ENCODE measurements at places on chromosomes 4 and X. TPM values are rescaled to one million over a fixed set of nuclear protein-coding genes. Genes with fewer than 3 reads are reported as not detected.

GRCh38 chr4:169260217-169260866 is 10.4 kb downstream of the SH3RF1 start:
- no peak overlapping the region for H3K27ac ChIP-seq
- no peak for DNase-seq
- peaks cover 26% of the 10 kb centered on the region for H3K4me1 ChIP-seq
- peaks cover 15% of the 10 kb centered on the region for H3K36me3 ChIP-seq

DNA sequence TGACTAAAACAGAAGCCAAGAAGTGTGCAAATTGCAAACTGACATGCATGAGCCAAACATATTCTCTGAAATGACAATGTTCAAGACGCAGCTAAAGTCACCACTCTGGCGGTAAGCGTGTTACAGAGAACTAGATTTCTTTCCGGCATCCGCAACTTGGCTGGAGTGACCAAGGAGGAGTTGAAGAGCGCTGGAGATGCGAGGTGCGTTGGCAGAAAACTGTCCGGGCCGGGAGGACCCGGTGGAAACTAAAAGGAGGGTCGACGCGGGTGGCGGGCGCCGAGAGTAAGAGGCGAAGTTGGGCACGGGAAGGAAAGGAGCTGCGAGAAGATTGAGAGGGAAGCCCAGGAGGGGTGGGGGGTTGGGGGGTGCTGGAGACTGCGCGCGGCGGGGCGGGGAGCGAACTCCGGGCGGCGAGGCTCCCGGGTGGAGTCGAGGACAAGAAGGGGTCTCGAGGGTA is 807 bp downstream of the SEL1L3 start:
- H3K27ac ChIP-seq, result peak overlapping the region; percentile 19
- H3K4me3 ChIP-seq, result peak overlapping the region; percentile 49
- peak; percentile 40 for DNase-seq
- no peaks in the 10 kb centered on the region for H3K27me3 ChIP-seq

- no peaks in the 10 kb centered on the region for H3K27me3 ChIP-seq
- no peak overlapping the region for H3K27ac ChIP-seq
- peak; percentile 80 for DNase-seq
- no peaks in the 10 kb centered on the region for H3K36me3 ChIP-seq
Observed at GRCh38 chrX:28847423-28847822, 260.2 kb downstream of the IL1RAPL1 start.

GRCh38 chr4:54165438-54165837 is 63.7 kb upstream of the PDGFRA start:
- peaks cover 8% of the 10 kb centered on the region for H3K4me1 ChIP-seq
- H3K36me3 ChIP-seq, result no peaks in the 10 kb centered on the region
- no peaks in the 10 kb centered on the region for H3K27me3 ChIP-seq
- no peak overlapping the region for H3K4me3 ChIP-seq
- peak overlapping the region; percentile 5 for H3K27ac ChIP-seq

GRCh38 chr4:122826553-122827257 is at the start of gene FGF2:
FGF2 (plus strand) TSS chr4:122826831; CDS start chr4:122827175, 344 bp downstream.
- H3K27me3 ChIP-seq, result no peaks in the 10 kb centered on the region
- H3K4me1 ChIP-seq, result peaks cover 14% of the 10 kb centered on the region
- peak within 1 kb of the TSS; percentile 96 for H3K27ac ChIP-seq

- no peak for DNase-seq
- H3K27ac ChIP-seq, result no peak overlapping the region
- no peak overlapping the region for H3K4me3 ChIP-seq
- H3K27me3 ChIP-seq, result no peaks in the 10 kb centered on the region
- no peaks in the 10 kb centered on the region for H3K4me1 ChIP-seq
- peaks cover 2% of the 10 kb centered on the region for H3K36me3 ChIP-seq
Observed at GRCh38 chr4:75698963-75699228, 25.5 kb upstream of the USO1 start.

DNA sequence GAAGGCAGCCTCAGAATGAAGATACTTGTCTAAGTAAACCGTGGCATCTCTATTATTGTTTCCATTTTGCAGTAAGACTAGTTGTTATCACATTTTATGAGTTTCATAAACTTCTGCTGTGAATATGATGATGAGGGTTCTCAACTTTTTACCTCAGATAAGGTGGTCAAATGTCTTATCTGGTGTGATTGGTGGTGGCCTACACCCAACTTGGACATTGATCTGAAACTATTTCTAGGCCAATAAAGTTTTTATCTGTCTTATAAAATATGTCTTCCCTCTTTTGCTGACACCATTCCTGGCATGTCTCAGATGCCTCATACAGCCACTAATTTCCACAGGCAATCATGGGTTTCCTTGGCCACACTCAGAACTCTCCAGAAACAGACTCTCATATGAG is 480.3 kb upstream of the NR3C2 start:
- H3K36me3 ChIP-seq, result no peaks in the 10 kb centered on the region
- H3K27ac ChIP-seq, result no peak overlapping the region
- no peak overlapping the region for H3K4me3 ChIP-seq
- DNase-seq, result no peak
- no peaks in the 10 kb centered on the region for H3K27me3 ChIP-seq
- no peaks in the 10 kb centered on the region for H3K4me1 ChIP-seq

DNA sequence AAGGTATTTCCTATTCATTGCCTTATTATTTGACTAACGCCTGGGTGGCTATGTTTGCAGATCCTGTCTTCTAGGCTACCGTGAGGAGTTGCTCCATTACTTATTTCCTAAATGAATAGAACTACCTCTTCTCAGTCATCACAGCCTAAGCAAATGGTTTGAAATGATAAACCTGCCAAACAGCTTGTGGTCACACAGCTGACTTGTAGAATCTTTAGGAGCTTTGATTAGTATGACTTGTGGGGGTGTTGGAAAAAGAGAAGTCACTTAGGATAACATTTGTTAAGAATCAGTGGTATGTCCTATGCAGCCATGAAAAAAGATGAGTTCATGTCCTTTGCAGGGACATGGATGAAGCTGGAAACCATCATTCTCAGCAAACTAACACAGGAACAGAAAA is 169.3 kb downstream of the PPARGC1A start:
- no peaks in the 10 kb centered on the region for H3K27me3 ChIP-seq
- H3K27ac ChIP-seq, result no peak overlapping the region
- no peaks in the 10 kb centered on the region for H3K36me3 ChIP-seq
- no peak overlapping the region for H3K4me3 ChIP-seq
- no peak for DNase-seq
- H3K4me1 ChIP-seq, result no peaks in the 10 kb centered on the region

GRCh38 chr4:156103311-156103710 is 149.6 kb upstream of the CTSO start:
- H3K36me3 ChIP-seq, result no peaks in the 10 kb centered on the region
- no peaks in the 10 kb centered on the region for H3K27me3 ChIP-seq
- DNase-seq, result no peak
- peaks cover 2% of the 10 kb centered on the region for H3K4me1 ChIP-seq

- no peaks in the 10 kb centered on the region for H3K4me1 ChIP-seq
- no peak for DNase-seq
- no peaks in the 10 kb centered on the region for H3K36me3 ChIP-seq
- no peak overlapping the region for H3K4me3 ChIP-seq
Observed at GRCh38 chrX:5341902-5342301, 886.8 kb downstream of the NLGN4X start.

- peak; percentile 33 for DNase-seq
- peaks cover 3% of the 10 kb centered on the region for H3K27me3 ChIP-seq
- H3K4me3 ChIP-seq, result no peak overlapping the region
- no peaks in the 10 kb centered on the region for H3K4me1 ChIP-seq
- H3K27ac ChIP-seq, result no peak overlapping the region
Observed at GRCh38 chr4:37970702-37971101, 10.5 kb downstream of the PTTG2 start.

DNA sequence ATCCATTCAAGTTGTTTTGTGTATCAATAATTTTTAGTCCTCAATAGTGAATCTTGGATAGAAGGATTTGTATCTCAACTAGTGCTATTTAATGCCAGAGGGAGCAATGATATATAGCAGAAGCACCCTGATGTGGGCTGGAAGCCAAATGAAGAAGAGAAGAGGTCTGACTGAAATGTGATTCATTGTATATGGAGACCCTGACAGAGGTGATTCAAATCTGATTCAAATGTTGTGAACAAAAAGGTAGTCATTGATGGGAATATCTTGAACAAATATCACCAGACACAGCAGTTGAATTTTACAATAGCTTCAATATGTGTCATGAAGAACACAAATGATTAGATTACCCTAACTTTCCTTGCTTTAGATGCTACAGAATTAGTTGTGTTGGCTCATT is 27.5 kb upstream of the SULT1B1 start:
- no peaks in the 10 kb centered on the region for H3K36me3 ChIP-seq
- peak; percentile 2 for DNase-seq
- H3K4me1 ChIP-seq, result no peaks in the 10 kb centered on the region
- H3K27me3 ChIP-seq, result no peaks in the 10 kb centered on the region

DNA sequence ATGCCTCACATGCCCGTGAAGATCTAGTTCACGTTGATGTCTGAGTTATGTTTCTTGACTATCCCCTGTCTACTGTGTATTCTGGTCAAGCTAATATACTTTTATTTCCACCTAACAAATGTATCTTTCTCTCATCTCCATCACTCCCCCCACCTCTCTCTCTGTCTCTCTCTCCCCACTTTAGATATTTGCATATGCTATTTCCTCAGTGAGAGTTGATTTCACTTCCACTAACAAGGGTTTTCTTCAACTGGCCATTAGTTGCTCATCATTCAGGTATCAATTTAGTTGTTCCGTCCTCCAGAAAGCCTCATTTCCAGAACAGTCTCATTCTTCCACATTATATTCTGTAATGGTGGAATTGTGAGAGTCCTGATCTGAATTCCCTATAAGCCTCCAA is 1777.8 kb upstream of the TENM3 start:
- H3K36me3 ChIP-seq, result no peaks in the 10 kb centered on the region
- no peak for DNase-seq
- no peak overlapping the region for H3K27ac ChIP-seq
- H3K4me1 ChIP-seq, result no peaks in the 10 kb centered on the region
- H3K4me3 ChIP-seq, result no peak overlapping the region

DNA sequence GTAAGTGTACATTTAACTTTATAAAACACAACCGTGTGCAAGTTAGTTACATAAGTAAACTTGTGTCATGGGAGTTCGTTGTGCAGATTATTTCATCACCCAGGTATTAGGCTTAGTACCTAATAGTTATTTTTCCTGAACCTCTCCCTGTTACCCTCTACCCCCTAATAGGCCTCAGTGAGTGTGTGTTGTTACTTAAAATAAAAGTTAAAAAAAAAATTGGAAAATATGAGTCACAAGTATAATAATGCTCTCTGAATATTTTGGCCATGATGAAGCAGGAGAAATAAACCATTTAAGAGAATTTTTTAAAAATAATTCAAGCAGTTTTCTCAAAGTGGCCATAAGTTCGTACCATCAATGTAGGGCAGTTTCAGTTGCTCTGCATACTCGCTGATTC is 105.1 kb upstream of the GRID2 start:
- peak overlapping the region; percentile 11 for H3K4me3 ChIP-seq
- no peaks in the 10 kb centered on the region for H3K36me3 ChIP-seq
- H3K4me1 ChIP-seq, result no peaks in the 10 kb centered on the region
- H3K27ac ChIP-seq, result no peak overlapping the region
- DNase-seq, result peak; percentile 81

GRCh38 chr4:1277667-1278665 is 11.7 kb upstream of the MAEA start:
- no peaks in the 10 kb centered on the region for H3K36me3 ChIP-seq
- no peak overlapping the region for H3K27ac ChIP-seq
- peaks cover 2% of the 10 kb centered on the region for H3K27me3 ChIP-seq
- H3K4me1 ChIP-seq, result no peaks in the 10 kb centered on the region
- no peak overlapping the region for H3K4me3 ChIP-seq
- peak; percentile 28 for DNase-seq

GRCh38 chr4:154911097-154911496 is 130.0 kb downstream of the RBM46 start:
- peak; percentile 2 for DNase-seq
- H3K4me1 ChIP-seq, result no peaks in the 10 kb centered on the region
- H3K27ac ChIP-seq, result no peak overlapping the region
- H3K36me3 ChIP-seq, result no peaks in the 10 kb centered on the region
- no peak overlapping the region for H3K4me3 ChIP-seq
- no peaks in the 10 kb centered on the region for H3K27me3 ChIP-seq

Gene ERAS
- total RNA-seq, result not detected

Gene UGT2B11
- not detected for total RNA-seq

Gene TMPRSS11F
- not detected for total RNA-seq

Gene NAT8L
- total RNA-seq, result not detected

Gene PRDM8
- 5.7 TPM for total RNA-seq

Gene MID1
- total RNA-seq, result 63.0 TPM

Gene ALG13
- total RNA-seq, result 42.7 TPM

Gene ETDB
- not detected for total RNA-seq

Gene DGAT2L6
- total RNA-seq, result not detected
